ENCODE measurements at places on chromosomes 3 and 15. TPM values are rescaled to one million over a fixed set of nuclear protein-coding genes. Genes with fewer than 3 reads are reported as not detected.

SOX14 gene
- total RNA-seq: not detected

SPATA12 gene
- not detected for total RNA-seq

PIK3CA gene
- 20.4 TPM for total RNA-seq

SSR3 gene
- 71.5 TPM for total RNA-seq

FETUB gene
- not detected for total RNA-seq

ZMYND10 gene
- 0.52 TPM for total RNA-seq

AAGAB gene
- 13.6 TPM for total RNA-seq

USP50 gene
- not detected for total RNA-seq

NDUFAF3 gene
- total RNA-seq: 39.1 TPM

QTRT2 gene
- 18.3 TPM for total RNA-seq

EPHA6 gene
- total RNA-seq: 0.52 TPM

SCN11A gene
- total RNA-seq: 2.6 TPM

GPR156 gene
- total RNA-seq: 1.0 TPM

LMAN1L gene
- total RNA-seq: not detected

PLA2G4E gene
- total RNA-seq: 0.52 TPM

TRMT10C gene
- 30.3 TPM for total RNA-seq

FBXO22 gene
- 9.9 TPM for total RNA-seq

SENP5 gene
- 34.4 TPM for total RNA-seq

SCG5 gene
- 8.4 TPM for total RNA-seq

FGF7 gene
- total RNA-seq: 7.3 TPM

SLC2A2 gene
- total RNA-seq: not detected

PSTPIP1 gene
- 2.1 TPM for total RNA-seq

GATA2 gene
- total RNA-seq: 0.52 TPM

GREM1 gene
- 0.52 TPM for total RNA-seq

ZNF620 gene
- total RNA-seq: 2.1 TPM

JAGN1 gene
- 35.0 TPM for total RNA-seq

ELL3 gene
- 4.2 TPM for total RNA-seq

SCAMP2 gene
- total RNA-seq: 15.7 TPM

FAM162A gene
- 13.0 TPM for total RNA-seq

KLHL40 gene
- total RNA-seq: 179 TPM

EFHB gene
- not detected for total RNA-seq

C3orf85 gene
- not detected for total RNA-seq

TMEM266 gene
- total RNA-seq: not detected

FOXB1 gene
- total RNA-seq: not detected

ZBTB11 gene
- 16.2 TPM for total RNA-seq

MAGI1 gene
- total RNA-seq: 23.5 TPM

ADAMTSL3 gene
- 43.3 TPM for total RNA-seq

All from skeletal muscle tissue (tissue), 5 donors.